NCI-H526 treated with DMSO at 0.1 percent for 48 hours (cell line): ENCODE measurements at places on chromosomes 4 and X.

DNA sequence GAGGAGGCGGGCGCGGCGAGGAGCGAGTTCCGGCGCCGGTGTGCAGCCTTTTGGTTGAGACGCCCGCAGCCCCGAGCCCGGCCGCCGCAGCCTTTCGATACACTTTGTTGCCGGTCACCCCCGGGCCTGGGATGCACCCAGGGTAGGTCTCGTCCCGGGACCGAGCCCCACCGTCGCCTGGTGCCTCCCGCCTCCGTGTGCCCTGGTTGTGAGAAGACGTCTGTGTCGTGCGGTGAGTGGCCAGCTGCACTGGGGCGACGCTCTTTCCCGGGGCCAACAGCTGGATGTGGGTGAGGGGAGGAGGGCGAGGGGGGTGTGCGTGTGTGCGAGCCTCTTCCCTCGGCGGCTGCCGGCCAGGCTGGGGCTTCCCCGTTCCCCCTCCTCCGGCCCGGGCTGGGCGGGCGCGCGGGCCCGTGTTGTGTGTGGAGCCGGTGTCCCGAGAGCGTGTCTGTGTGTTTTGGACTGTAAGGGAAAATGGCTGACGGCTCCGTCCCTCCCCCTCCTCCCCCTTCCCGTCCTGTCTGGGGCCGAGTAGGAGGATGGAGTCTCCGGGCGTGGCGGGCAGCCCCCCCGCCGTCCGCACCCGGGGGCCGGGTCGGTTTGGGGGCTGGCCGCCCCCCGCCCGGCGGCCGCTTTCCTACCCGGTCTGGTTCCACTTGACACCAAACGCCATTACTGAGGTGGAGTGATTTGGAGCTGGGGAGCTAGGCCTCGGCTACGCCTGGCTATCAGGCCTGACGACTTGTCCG is 807 bp downstream of the USP9X start:
- DNase-seq: peak; percentile 42

DNA sequence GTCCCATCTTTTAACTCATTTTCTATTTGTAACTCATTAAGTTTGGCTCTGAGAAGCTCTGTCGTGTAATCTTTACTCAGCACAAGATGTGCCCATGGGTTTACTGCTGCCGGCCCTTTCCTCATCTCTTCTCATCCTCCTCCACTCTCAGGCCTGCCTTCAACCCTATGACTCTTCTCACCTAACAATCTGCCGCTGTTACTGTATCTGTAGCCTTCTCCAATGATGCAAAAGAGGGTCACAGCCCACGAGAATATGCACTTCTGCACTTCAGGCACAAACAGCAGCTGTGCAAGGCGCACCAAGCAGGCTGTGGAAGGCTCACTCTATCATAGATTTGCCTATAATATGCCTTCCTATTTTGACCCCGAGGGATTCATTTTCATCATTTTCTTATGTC is 546.5 kb upstream of the GALNTL6 start:
- DNase-seq: no peak

- DNase-seq: no peak
Measured at GRCh38 chrX:100695302-100695701, 36.6 kb downstream of the SYTL4 start.

- no peak for DNase-seq
Measured at GRCh38 chrX:112233164-112233563, 150.6 kb upstream of the TRPC5 start.

DNA sequence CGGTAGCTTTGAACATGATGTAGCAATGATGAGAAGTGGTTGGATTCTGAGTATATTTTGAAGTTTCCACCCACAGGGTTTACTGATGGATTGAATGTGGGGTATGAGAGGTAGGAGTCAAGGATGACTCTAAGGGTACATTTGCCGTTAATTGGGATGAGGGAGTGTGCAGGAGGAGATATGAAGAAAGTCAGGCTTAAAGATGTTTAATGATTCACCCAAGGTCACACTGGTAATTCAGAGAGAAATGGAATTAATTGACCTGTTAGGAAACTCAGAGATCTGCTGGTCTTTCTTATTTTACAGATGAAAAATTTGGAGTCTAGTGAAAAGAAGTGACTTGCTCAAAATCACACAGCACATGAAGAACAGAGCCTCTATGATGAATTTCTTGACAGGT is 390.7 kb downstream of the GBA3 start:
- DNase-seq: no peak

DNA sequence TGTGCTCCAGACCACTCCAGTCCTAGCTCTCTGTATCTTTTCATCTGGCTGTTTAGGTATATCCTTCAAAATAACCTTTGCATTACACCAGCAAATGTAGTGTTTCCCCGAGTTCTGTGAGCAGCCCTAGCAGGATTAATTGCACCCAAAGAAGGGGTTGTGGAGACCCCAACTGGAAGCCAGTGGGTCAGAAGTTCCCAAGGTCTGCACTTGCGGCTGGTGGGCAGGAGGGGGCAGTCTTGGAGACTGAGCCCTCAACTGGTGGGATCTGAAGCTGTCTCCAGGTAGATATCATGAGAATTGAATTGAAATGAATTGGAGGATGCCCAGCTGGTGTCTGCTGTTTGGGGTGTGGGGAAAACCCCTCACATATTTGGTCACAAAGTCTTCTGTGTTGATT is 1485.3 kb upstream of the TENM3 start:
- DNase-seq: no peak

GRCh38 chr4:144594471-144594986 is 51.4 kb upstream of the HHIP start:
- DNase-seq: no peak

- DNase-seq: no peak
Measured at GRCh38 chr4:8427761-8428287, 12.7 kb downstream of the ACOX3 start.

- peak; percentile 5 for DNase-seq
Measured at GRCh38 chr4:156771171-156771837, 200.3 kb downstream of the PDGFC start.

DNA sequence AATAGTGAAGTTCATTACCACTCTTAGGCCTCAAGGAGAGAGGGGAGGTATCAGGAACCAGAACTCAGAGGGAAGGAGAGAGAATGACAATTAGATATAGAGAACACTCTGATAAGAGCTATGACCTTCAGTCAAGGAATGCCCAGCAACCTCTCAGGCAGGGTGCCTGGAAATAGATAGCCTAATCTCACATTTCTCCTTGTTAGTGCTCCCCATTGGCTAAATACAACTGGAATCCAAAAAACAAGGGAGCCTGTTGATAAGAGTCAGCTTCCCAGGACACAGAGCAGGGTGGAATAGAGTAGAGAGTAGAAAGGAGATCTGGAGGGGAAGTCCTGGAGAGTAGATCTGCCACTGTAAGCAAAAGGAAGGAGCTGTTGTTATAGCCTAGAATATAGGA is 62.1 kb downstream of the DCX start:
- no peak for DNase-seq

GRCh38 chr4:7595934-7596461 is 161.3 kb upstream of the PSAPL1 start:
- DNase-seq: no peak

- peak; percentile 51 for DNase-seq
Measured at GRCh38 chrX:71067712-71068043, 456 bp downstream of the SNX12 start.

- no peak for DNase-seq
Measured at GRCh38 chr4:5710065-5710960, 688 bp upstream of the EVC start.

DNA sequence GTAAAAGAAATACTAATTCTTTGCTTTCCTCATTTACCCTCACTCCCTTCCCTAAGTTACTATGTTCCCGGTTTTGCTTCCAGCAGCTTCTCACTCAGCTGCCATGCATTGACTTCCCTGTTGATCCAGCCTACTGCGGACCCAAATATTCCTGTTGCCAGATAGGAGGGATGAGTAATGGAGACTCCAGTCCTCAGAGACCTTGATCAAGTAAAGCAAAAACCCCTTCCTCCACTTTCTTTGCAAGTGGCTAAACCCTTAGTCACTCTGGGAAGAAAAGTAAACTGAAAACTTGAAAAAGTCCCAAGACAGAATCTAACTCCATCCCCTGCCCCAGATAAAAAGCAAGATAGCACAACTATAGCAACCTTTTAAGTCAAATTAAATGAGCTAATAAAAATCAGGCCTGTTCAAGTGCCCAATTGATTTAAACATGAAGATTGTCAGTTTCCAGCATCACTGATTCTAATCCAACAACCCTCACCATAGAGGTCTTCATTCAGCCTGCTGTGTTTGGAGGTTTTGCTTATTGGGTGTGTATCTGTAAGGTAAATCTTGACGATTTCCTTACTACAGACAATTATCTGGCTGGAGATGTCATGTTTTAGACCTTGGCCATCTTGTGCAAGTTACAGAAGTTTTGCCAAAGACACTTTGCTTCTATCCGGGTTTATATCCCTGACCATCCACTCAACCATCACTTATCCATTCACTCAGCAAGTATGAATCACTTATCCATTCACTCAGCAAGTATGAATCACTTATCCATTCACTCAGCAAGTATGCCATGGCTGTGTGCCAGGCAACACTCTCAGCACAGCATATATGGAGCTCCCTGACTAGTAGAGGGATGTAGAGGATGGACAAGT is 17.6 kb downstream of the FGFBP1 start:
- DNase-seq: no peak

DNA sequence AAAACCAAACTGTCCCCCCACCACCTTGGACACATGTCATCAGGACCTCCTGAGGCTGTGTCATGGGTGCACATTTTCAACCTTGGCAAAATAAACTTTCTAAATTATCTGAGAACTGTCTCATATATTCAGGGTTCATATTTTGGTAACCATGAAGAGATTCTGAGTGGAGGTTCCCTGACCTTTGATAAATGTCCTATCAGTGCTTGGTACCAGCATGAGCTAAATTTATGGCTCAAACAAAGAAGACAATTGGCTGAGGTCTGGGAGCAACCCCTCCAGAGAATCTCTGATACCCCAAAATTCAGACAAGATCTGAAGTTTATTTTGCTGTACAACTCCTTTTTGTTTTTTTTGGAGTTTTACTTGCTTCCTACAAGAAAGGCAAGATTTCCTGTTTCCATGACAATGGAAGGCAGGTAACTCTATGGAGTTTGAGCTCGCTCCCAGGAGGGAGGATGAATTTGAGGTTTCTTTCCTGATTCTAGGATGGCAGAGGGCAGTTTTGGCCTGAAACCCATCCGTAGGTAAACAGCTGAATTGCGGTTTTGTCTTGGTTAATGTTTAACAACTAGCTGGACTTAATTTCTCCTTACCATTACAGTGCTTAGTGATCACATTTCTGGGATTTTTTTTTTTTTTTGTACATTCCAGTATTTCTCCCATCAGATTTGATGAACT is 14.5 kb downstream of the UGT2B15 start:
- peak; percentile 47 for DNase-seq

- no peak for DNase-seq
Measured at GRCh38 chr4:169109035-169109675, 99.1 kb upstream of the CBR4 start.

- no peak for DNase-seq
Measured at GRCh38 chrX:16222151-16222550, 54.9 kb downstream of the MAGEB17 start.

- DNase-seq: no peak
Measured at GRCh38 chr4:31539284-31540069, 819.3 kb downstream of the PCDH7 start.

DNA sequence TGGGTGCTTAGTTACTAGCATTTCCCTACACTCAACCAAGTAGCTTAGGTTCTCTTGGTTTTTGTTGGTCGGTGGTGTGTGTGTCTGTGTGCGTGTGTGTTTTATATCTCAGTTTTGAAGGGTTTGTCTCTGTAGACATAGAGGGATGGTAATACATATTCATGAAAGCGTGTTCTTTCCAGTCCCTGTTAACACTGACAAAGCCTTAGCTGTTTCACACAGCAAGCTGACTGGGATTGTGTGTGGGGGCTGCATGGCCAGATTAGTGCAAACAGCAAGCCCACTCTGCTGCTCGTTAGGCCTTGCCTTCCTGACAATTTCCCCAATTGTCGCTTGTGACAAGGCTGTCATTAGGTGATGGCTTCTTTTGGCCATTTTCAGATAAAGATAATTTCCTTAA is 43.9 kb downstream of the ALPK1 start:
- DNase-seq: no peak

GRCh38 chr4:173189117-173189693 is 20.6 kb downstream of the GALNT7 start:
- DNase-seq: no peak

GRCh38 chrX:2536141-2536540 is 35.4 kb upstream of the DHRSX start:
- no peak for DNase-seq

DNA sequence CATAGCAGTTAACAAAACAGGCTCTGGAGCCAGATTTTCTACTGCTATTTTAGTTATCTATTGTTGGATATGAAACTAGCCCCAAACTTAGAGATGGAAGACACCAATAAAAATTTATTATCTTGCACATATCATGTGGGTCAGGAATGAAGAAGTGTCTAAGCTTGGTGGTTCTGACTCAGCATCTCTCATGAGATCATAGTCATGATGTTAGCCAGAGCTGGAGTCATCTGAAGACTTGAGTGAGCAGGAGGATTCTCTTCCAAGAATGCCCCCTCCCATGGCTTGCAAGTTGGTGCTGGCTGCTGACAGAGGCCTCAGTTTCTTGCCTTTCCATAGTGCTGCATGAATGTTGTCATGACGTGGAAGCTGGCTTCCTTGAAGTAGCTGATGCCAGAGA is 68.2 kb upstream of the TAPT1 start:
- DNase-seq: no peak

DNA sequence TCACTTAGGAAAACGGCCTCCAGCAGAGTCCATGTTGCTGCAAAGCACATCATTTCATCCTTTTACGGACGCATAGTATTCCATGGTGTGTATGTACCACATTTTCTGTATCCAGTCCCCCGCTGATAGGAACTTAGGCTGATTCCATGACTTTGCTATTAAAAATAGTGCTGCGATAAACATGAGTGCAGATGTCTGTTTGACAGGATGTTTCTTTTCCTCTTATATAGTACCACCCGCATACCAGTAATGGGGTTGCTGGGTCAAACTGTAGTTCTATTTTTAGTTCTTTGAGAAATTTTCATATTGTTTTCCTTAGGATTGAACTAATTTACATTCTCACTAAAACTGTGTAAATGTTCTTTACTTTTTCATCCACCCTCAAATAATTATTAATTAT is 50.5 kb downstream of the VEGFC start:
- DNase-seq: no peak

DNA sequence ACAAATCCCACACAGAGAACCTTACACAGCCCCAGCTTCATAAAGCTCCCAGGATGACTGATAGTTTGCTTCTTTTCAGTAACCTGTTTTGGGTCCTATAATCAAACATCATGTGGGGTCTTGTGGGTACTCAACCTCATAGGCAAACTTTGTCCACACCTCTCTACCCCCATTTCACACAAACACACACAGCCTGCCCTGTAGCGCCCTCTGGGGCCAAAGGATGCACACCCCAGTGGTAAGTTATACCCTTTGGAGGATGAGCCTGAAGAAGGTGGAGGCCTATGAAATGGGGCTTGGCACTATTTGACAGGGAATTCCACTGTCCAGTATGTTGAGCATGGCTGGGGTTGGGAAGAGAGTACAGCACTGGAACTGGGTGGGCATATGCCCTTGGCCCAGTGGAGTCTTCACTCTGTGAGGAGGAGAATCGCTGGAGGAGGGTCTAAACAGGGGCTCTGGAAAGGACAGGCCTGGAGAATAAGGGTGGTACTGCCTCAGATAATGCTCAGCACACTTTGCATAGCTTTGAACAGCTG is 30.5 kb upstream of the COL25A1 start:
- DNase-seq: no peak

GRCh38 chr4:8368061-8368481 is 72.5 kb downstream of the ACOX3 start:
- DNase-seq: no peak

GRCh38 chrX:130691576-130691975 is 211.4 kb downstream of the ENOX2 start:
- DNase-seq: no peak

- DNase-seq: no peak
Measured at GRCh38 chr4:114281164-114281960, 301.9 kb upstream of the ARSJ start.
